Liver (tissue), 10 donors: ENCODE measurements at places on chromosomes 3 and 15. TPM values are rescaled to one million over a fixed set of nuclear protein-coding genes. Genes with fewer than 3 reads are reported as not detected.

DNA sequence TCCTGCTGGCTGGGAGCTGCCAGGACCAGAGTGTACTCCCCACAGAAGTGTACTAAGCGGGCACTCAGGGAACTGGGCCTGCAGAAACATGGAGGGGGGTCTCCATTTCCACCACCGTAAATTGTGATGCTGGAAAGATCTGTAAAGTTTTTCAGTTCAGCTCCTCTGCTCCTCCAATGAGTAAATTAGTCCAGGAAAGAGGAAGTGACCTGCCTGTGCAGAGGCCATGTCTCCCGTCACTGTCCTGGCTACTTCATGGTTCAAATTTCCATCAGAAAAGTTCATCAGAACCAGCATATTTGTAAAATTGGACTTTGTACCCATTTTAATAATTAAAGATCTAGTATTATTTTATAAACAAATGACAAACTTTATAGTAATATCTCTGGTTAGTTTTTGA, 226.7 kb upstream of the THBS1 start:
- DNase-seq, result no peak

GRCh38 chr15:95996494-95996893, 334.0 kb upstream of the NR2F2 start:
- no peak for DNase-seq

DNA sequence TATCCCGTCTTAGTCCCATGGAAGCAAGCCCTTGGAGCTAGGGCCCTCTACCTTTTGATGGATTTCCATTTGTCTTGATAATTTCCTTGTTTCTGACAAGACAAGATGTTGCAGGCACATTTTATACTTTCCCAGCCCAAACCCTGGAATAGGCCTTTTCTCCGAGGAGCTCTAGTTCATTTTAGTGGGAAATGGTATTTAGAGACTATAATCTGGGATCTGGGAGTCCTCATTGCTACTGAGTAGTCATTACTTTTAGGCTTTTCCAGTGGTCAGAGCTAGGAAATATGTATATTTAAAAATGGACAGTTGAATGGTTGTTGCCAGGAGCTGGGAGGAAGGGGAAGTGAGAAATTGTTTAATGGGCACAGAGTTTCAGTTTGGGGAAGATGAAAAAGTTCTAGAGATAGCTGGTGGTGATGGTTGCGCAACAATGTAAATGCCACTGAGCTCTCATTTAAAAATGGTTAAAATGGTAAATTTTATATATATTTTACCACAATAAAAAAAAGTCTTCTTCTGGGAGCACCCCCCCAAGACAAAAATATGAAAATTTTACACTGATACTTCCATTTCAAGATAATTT, 31.6 kb downstream of the MLH1 start:
- no peak for DNase-seq

DNA sequence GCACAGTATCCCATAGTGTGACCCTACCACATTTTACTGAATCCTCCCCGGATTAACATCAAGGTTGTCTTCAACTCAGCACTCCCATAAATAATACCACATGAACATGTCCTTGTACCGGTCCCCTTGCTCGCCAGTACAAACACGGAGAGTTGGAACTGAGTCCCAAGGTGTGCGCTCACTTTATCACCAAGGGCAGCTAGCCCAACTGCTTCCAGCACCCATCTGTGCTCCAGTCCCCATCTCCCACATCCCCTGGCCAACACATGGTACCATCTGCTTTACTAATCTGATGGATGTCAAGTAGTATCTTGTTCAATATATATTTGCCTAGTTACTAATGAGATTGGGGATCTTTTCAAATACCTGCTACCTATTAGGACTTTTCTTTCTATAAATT, 64.7 kb downstream of the ISG20 start:
- DNase-seq, result no peak

GRCh38 chr3:128319107-128319506, 147.6 kb downstream of the DNAJB8 start:
- no peak for DNase-seq

DNA sequence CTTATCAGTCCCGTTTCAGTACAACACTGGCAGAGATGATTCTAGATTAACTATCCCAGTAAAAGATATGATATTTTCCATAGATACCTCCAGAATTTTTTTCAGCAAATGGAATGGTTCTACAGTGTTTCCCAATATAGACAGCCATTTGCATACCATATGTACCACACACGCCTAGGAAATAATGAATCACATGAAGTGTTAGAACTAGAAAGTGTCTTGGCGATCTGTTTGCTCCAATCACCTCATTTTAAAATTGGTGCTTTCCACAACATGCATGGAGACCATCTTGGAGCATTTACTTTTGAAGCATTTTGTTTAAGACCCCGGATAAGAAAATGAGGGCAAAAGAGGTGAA, 2.0 kb downstream of the C2CD4A start:
- no peak for DNase-seq

DNA sequence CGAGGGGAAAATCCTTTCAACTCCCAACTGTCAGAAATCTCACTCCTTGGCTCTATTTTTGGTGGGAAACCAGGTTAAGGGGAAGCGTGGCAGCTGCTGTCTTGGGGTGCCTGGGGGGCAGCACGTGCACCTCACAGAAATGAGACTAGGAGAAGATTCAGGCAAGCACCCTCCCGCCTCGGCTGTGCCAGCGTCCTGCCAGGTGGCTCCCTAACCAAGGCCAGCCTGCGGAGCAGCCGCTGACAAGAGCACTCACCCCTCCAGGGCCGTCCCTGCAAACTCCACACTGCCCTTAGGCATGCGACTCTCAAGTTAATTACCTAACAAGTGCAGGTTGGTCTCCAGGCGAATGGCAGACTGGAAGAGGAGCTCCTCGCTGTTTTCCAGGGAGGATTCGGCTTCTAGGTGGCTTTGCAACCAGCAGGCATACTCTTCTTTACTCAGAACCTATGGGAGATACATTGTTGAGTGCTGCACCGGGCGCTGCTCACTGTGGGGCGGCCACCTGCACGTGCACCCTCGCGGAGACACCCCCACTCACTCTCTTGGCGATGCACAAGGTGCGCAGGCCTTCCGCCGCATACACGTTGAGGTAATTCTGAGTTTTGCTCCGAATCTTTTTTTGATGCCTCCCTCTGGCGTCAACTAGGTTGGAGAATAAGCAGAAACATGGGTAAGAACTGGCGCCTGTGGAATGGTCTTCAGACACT, 155.3 kb downstream of the ATP10A start:
- no peak for DNase-seq

DNA sequence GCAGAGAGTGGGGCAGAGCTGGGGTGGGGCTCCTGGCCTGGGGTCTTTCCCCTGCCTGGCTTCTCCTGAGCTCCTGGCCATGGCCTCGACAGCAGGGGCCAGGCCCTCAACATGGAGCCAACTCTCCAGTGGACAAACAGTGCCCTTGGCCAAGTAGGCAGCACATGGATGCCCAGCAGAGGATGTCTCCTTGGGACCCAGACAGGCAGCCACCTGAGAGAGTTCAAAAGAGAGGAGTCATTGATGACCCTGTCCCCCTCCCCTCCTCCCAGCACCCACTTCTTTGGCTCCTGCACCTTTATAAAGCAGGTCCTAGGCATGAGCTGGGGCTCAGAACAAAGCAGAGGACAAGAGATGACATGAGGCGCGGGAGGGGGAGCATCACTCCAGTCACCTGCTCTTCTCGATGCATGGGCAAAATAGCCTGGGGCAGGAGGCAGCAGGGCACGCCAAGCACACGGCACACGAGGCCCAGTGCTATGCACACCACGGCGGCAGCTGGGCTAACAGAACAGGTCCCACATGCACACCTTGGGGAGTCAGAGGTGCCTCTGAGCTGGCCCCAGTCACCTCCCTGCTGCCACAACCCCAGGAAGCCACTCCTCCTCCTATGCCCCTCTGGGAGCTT, 27.4 kb downstream of the SHISA5 start:
- no peak for DNase-seq

DNA sequence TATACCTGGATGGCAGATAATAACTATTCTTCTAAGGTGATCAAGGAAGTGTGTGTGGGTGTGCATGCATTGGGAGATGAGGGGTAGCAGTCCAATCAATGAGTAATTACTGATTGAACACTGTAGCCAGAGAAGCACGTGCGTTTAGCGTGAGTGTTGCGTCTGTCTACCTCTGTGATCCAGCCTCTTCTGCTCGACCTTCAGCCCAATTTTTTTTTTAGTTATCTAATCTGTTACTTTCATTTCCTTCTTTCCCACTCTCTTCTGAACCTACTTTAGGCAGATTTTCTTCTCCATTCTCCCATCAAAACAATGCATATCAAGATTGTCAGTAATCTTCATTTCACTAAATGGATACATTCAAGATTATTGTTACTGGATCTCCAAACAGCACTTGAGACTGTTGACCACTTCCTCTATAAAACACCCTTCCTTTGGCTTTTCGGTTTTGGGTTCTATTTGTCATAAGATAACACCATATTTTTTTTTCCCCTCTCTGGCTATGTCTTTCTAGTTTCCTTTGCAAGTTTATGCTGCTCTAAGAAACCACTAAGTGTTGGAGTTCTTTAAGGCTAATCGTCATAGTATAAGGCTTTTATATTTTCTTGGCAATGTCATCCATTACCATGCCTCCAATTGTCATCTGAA, 41.0 kb downstream of the MCTP2 start:
- DNase-seq, result no peak

DNA sequence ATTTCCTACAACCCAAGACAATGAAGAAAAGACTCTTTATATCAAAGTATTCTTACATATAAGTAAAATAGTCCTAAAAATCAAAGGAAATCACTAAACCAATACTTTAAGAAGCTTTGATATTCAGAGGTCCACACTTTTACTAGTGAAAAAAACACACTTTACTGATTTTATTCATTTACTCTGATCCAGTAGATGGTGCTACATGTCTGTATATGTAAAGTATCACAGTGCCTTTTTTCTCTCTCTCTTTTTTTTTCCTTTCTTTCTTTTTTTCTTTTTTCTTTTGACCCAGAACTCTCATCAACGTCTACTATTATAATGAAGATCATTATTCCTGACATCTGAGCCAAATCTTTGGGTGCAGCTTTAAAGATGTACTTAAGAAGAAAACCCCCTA, 10.8 kb upstream of the CCDC39 start:
- DNase-seq, result no peak

- peak; percentile 49 for DNase-seq
Measured at GRCh38 chr3:196569003-196569516, 600 bp downstream of the FBXO45 start.

GRCh38 chr3:105118905-105119304, 247.8 kb upstream of the ALCAM start:
- no peak for DNase-seq

- no peak for DNase-seq
Measured at GRCh38 chr3:157572559-157573270, 69.5 kb upstream of the VEPH1 start.

- DNase-seq, result peak; percentile 46
Measured at GRCh38 chr3:156772588-156773206, 53.5 kb upstream of the LEKR1 start.

DNA sequence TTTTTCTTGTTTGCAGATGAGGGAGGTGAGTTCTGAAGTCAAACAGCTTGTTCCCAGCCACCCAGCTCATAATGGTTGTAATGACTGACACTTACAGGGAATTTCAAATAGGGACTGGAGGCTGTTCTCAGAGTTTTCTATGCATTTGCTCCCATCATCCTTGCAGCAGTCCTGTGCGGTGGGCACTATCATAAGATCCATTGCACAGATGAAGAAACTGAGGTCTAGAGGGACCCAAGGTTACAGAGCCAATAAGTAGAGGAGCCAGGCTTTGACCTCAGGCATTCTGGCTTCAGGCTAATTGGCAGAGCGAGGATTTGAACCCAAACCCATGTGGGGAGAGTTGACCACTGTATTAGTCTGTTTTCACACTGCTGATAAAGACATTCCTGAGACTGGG, 32.4 kb downstream of the FAH start:
- no peak for DNase-seq

GRCh38 chr15:78065973-78066946, 11.3 kb downstream of the TBC1D2B start:
- no peak for DNase-seq

DNA sequence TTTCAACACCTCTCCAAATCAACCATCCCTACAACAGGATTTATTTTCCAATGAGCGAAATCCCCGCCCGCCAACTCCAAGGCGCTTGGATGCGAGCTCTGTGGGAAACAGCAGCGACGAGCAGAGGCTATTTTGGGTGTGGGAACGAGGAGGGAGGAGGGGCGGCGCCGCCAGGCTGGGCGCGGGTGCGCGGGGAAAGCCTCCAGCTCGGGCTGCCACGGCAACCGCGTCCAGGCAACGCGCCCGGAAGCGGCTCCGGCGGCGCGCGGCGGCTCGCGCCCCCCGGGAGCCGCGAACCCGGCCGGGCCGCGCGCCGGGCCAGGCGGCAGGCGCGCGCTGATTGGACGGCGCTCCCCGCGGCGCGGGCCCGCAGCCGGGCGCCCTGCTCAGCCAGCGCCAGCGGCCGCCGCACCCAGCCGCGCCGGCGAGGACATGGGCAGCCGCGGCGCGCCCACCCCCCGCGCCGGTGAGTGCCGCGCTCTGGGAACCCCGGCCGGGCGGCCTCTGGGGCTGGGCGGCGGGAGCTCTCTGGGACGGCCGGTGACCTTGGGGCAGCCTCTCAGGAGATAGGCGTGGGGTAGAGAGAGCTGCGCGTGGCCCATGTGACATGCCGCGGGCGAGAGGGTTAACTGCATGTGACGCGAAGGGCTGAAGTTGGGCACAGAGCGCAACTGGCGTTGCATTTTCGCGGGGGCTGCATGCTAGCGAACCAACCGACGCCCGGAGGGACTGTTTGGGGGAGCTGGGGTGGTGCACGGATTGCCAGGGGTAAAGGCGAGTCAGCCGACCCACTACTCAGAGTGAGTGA, at the start of gene FAM81A:
Gene FAM81A (plus strand): TSS at position 370 of the 808 bp plus-strand sequence. CDS start 20,441 bp downstream, outside the sequence.
- peak; percentile 55 for DNase-seq

DNA sequence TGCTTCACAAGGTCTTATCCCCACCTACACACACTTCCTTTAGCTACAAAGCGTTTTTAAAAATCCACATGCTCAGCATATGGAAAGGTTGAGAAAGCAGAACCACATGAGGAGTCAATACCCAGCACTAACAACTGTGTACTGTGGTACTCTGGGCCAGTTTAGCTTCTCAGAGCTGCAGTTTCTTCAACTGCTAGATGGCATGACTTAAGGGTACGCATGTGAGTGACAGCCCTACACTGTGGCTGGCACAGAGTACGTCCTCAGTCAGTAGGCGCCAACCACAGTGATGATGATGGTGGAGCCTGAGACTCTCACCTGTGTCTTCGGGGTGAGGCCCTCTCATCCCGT, 17.4 kb downstream of the CCDC12 start:
- DNase-seq, result no peak

DNA sequence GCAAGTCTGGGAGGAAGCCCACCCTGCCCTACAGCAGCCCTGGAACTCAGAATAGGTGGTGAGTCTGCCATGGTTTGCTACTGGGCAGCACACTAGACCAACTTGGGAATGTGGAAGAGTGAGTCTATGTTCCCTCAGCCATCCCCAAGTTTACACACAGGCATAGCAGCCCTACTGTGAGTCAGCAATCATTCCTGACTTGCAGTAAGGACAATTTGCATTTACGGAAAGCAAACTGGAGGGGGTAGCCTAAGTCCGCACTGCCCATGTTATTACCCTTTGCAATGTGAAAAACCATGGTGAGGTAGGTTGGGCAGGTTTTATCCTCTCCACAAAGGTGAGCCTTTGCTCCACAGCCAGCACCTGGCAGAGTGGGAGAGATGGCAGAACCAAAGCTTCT, 4.6 kb downstream of the TCTA start:
- no peak for DNase-seq

GRCh38 chr3:129610276-129610675, 3.8 kb upstream of the PLXND1 start:
- no peak for DNase-seq

MORC1 gene
- total RNA-seq, result 0.33 TPM

C2CD4A gene
- total RNA-seq, result not detected

GOLGA6B gene
- 0.05 TPM for total RNA-seq

TBL1XR1 gene
- total RNA-seq, result 48.0 TPM

PARP14 gene
- 33.7 TPM for total RNA-seq

CD86 gene
- total RNA-seq, result 4.0 TPM

TUSC7 gene
- total RNA-seq, result not detected

NEDD4 gene
- 15.5 TPM for total RNA-seq

CPLX3 gene
- total RNA-seq, result not detected
